CD4-positive, alpha-beta T cell treated with Interleukin-10 for 1 hour (primary cell): ENCODE measurements at places on chromosomes 3 and 15.
A peak's percentile ranks its signal among the peaks of the same experiment; 100 is the strongest.

DNA sequence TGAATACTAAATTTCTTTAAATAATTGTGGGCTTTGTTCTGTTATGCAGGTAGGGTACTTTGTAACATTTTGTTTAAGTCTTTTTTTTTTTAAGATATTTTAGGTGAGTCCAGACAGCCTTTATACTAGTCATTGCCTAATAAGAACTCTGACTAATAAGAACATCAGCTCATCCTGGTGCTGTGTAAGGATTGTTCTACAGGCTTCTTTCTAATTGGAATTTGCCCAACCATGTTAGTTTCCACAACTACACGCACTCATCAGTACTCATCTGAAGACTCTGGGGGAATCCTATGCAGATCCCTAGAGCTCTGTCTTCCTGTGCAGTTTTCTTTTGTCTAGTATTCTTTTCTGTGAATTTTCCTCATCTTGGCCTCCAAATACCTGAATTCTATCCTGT, 741.8 kb downstream of the IGSF11 start:
- DNase-seq, result no peak

DNA sequence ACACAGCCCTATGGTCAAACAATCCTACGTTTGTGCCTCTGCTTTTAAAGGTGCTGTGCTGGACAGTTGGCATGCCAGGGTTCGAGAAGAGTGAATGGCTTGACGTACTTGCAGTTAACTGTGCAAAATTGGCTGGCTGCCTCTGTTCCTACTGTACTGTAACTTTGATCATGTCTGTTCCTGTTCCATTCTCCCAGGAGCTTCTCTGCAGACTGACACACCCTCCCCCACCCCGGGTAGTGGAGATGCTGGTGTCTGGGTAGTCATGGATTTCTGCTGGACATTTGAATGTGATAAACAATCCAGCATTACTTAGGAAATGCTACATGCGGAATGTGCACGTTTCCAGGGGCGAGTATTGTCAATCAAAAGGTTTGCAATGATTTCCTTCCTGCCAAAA, 6.5 kb upstream of the VILL start:
- no peak for DNase-seq

GRCh38 chr3:176919836-176920765, 277.2 kb downstream of the TBL1XR1 start:
- no peak for DNase-seq

DNA sequence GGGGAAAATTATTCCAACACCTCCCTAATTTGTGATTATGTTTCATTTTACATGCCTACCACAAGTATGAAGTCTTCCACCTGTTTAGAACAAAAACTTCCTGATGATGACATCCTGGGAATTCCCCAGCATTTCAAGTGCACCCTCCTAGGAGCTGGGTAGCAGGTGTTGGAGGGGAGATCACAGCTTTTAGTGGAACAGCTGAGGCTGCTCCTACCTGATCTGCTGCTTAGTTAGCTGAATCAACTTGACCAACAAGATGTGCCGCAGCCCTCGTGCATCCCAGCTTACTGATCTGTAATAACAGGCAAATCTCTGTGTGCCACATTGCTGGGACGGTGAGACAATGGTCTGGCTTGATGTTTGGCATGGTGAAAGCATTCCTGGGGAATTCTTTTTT, 29.7 kb downstream of the TRAK1 start:
- DNase-seq, result no peak

- DNase-seq, result no peak
Observed at GRCh38 chr3:10021856-10022775, 4.1 kb upstream of the FANCD2 start.

- DNase-seq, result peak; percentile 82
Observed at GRCh38 chr3:177358091-177358976, 161.1 kb upstream of the TBL1XR1 start.

DNA sequence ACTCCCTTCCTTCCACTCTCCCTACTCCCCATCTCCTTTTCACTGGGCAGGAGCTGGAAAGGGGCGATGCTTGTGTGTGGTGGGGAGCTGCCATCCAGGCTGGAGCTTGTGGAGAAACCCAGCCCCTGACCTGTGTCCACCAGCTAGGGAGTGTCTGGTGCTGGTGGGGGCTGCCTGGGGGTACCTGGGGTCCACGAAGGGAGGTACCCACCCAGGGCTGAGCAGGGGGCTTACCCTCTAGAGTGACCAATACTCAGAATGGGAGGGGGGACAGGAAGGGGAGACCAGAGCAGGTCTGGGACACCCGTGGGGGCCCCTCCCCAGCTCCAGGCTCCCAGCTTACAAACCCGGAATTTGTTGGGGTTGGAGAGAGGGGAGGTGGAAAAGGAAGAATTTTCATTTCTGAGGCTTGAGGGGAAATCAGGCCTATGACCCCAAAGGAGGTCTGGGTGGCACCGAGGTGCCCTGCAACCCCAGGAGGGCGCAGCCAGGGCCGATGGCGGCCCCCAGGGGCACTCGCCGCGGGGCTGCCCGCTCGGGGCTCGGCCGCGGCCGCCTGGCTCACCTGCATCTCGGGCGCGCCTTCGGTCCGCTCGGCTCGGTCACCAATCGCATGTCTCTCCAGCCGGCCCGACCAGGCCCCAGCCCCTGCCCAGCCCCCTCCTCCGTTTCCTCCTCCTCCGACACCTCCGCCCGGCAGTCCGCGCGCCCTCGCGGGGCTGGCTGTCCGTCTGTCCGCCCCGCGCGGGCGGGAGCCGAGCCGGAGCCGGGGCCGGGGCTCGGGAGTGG, 773 bp downstream of the LINGO1 start:
- DNase-seq, result no peak

DNA sequence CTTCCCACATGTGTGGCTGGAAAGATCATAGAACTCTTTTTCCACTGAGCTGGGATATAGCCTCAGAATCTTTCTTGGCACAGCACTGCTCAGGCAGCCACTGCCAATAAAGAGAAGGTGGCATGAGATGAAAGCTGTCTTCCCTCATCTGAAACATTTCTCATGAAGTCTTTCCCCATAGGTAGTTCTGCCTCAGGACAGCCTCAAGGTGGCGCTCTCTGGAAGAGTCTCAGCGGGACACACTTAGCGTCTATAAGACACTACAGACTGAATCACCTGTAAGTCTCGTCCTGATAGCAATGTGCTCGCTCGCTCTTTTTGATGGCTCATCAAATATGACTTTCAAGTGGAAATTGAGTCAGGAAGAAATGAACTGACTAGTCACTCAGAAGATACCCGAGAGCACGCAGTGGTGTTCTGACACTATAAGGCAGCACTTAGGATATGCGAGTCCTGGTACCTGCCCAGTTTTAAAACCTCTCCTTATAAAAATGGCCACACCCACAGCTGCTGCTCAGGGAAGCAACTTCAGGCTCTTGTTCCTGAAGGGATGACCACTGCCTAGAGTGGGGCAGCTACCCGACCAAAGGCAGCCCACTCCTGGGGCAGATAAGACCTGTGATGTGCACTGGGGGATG, 269.5 kb downstream of the SUCLG2 start:
- DNase-seq, result peak; percentile 25

DNA sequence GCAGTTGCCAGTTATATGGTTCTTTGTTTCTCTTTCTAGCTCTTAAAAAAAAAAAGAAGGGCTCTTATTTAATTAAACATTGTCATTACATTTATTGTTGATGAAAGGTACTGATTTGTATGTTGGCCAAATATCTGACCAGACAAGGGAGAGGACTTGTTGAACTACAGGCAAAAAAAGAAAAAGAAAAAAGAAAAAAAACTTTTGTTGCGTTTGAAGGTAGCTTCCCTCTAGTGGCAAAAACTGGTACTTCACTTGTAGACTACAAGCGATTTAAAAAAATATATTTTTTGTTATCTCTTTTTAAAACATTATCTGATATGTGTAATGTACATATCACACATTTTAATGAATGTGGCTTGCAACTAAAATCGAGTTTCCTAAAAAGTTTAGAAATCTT, 280.6 kb downstream of the ROBO2 start:
- DNase-seq, result no peak

DNA sequence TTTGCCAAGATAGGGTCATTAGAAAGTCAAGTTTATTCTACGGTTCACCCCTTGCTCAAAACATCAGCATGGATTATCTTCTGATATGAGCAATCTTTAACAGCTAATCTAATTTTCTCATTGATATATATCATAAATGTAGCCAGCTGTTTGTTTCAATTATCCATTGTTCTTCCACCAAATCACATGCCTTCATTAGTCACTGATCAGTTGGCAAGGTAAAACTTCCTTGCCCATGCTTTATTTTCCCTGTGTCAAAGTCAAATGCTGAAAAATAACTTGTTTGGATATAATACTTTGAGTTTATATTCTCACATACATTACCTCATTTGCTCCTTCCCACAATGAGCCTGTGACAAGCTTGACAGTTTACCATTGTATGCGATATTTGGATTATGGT, 60.6 kb downstream of the DPH6 start:
- no peak for DNase-seq

DNA sequence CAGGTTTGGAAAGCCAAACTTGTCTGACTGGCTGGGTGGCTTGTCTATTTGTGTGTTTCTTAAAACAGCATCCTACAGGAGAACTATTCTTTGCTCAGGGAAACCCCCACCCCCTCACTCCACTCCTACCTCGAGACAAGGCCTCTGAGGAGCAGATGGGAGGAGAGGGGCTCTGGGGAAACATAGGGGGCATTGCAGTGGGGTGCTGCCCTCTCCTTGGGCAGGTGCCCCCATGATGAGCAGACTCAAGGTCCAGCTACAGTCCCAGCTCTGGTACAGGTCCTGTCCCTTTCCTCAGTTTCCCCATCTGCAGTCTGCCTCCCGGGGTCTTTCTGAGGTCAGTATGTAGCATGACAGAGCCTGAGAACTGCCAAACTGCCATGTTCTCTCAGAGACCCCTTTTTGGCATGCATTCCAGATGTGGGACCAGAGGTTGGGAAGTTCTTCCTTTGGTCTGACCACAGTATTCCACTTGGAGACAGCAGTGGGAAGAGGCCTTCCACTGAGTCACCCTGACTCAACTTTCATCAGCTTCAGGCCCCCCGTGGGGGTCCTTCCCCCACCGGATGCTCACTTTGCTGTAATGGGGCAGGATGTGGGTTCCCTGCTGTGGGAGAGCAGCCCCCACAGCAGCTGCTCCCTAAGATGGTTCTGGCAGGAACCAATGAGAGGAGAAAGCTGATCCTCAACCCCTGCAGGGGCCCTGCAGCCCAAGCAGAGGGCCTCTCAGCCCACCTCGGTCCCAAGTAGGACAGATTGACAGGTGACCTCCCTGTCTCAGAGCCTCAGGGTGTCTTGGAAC, 32.3 kb upstream of the CYP11A1 start:
- DNase-seq, result peak; percentile 35

DNA sequence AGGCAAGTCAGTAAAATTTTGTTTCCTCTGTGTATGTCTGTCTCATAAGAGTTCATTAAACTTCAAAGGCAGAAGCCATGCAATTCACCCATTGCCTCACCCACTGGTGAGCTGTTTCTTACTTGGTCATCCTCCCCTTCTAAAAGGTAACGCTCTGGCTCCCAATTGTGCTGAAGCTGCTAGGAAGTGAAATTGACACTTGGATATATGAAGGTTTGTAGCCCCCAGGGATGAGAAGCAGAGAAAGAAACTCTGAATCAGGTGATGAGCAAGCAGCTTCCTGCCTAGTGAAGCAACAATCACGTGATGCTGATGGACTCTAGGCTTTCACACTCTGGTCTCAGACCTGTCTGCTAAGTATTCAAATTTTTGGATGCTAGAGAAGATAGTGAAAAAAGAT, 70.7 kb downstream of the CD200R1L start:
- DNase-seq, result no peak

- DNase-seq, result no peak
Observed at GRCh38 chr3:133973249-133973980, 56.3 kb downstream of the SLCO2A1 start.

DNA sequence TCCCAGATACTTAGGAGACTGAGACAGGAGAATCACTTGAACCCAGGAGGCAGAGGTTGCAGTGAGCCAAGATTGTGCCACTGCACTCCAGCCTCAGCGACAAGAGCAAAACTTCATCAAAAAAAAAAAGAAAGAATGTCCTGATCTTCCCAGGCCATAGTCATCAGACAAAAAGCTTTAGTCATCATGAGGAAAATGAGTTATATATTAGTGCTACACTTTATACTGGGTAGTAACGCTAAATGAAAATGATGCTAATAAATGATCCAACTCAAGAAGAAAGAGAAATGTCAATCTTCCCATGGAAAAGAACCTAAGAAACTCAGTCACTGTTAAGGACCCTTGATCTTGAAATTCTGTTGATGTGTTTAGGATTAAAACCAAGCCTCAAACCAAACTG, 26.3 kb upstream of the TRIM59 start:
- DNase-seq, result no peak

- no peak for DNase-seq
Observed at GRCh38 chr3:63442918-63443317, 164.8 kb downstream of the SYNPR start.

GRCh38 chr3:4850211-4850927, 128.9 kb upstream of the BHLHE40 start:
- DNase-seq, result peak; percentile 53

DNA sequence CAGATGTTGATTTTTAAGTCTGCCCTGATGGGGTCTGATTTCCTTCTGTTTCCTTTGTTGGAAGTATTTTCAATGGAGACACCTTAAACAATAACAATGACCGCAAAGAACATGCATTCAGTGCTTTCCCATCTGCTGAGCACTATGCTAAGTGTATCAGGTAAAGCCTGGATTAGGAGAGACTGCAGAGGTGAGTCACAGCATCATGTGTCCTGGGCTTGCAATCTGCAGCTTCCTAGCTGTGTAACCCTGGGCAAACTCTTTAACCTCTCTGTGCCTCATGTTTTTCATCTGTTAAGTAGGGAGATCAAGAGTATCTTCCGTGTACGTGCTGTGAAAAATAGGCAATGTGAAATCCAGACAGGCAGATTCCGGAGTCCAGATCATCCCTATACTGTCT, 13.3 kb upstream of the CHRNB4 start:
- no peak for DNase-seq

GRCh38 chr3:150062492-150062891, 91.8 kb upstream of the PFN2 start:
- DNase-seq, result no peak

GRCh38 chr15:56736308-56736707, 3.0 kb upstream of the ZNF280D start:
- DNase-seq, result no peak

GRCh38 chr3:52181543-52181942, 16.4 kb upstream of the ALAS1 start:
- no peak for DNase-seq

- DNase-seq, result no peak
Observed at GRCh38 chr3:50112462-50112861, 23.7 kb downstream of the RBM5 start.
